ENCODE measurements at places on chromosomes 1 and 21.

DNA sequence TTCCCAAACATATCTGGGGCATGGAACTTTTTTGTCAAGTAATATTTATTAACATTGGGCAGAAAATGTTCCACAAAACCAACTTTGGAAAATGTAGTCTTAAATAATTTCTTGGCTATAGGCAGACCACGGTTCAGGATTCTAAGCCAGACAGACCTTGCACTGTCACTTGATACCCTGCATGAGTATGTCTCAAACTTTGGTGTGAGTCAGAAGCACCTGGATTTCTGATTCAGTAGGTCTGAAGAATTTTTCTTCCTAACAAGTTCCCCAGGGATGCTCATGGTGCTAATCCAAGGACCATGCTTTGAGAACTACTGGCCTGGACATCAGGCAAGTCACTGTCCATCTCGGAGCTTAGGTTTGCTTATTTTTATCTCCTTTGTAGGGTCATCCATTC is 562.0 kb downstream of the PLPP3 start:
- no peak for DNase-seq

GRCh38 chr1:27218736-27219135 is 15.7 kb upstream of the WDTC1 start:
- no peak for DNase-seq

DNA sequence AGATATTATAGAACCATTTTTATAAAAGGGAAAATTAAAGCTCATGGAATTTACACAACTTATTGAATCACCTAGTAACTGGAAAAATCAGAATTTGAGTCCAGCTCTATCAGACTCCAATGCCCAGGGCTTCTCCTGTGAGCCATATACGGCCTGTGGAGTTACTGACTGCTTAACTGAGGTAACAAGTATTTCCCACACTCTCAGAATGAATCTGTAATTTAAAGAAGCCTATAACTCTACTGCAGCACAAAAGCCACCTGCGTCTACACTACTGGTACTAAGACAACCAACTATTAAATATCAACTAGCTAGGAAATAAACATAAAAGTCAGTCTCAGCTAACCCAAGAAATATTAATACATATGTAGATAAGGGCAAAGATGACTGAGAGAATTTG is 29.4 kb downstream of the SMYD3 start:
- no peak for DNase-seq

DNA sequence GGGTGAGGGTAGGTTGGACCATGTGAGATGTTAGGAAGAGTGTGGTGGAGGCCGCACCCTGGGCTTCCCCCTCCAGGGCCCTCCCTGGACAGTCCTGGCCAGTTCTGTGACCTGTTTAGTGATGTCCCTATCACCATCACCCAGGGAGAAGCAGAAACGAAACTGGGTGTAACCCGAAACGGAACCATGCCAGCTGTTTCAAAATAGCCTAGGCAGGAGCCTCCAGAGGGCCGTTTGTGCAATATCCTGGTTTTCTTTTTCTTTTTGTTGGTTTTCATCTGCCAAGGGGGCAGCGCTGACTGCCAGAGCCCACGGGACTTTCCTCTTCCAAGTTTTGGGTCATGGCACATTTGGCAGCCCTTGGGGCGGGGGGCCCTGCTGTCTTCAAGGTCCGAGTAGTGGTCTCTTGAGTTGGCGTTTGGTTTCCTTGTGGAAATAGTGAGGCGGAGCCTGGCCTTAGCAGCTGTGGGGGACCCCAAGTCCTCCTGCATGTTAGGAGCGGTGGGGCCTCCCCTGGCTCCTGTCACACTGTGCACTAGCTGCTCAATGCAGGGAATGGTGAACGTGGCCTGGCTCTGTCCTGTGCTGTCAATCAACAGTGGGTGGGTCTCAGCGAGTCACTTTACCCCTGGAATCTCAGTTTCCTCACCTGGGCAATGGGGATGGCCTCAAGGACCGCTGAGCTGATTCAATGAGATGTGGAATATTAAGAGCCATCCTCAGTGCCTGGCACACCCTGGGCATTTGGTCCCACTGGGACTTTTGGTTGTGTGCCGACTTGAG is 90.7 kb downstream of the ARHGEF10L start:
- peak; percentile 34 for DNase-seq

- no peak for DNase-seq
These were observed 28.5 kb downstream of the KCND3 start for GRCh38 chr1:111961016-111961415.

GRCh38 chr1:202981939-202982338 is 14.9 kb upstream of the CYB5R1 start:
- no peak for DNase-seq
